Left lobe of liver (tissue), 2 donors: ENCODE measurements at places on chromosomes 2 and 18. TPM values are rescaled to one million over a fixed set of nuclear protein-coding genes. Genes with fewer than 3 reads are reported as not detected.

The SCN2A gene
- total RNA-seq: 0.05 TPM

DNA sequence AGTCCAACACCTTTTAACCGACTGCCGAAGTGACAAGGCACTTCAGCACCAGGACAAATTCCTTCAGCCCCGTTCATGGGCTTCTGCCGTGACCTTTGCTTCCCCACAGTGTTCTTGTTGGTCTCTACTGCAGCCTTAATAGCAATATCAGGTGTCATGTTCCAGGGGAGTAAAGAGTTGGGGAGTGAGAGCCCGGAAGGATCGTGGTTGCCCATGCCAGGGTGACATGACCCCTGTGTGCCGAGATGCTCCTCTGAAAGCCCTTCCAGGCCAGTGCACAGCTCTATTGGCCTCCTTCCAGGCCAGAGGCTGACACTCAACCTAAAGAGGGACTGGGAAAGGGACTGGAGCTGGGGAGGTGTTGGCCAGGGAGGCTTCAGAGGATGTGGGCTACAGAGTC lies 279.2 kb downstream of the CYRIA start:
- DNase-seq: no peak

The HNMT gene
- total RNA-seq: 46.2 TPM

The DSG2 gene
- 10.9 TPM for total RNA-seq

The IGFBP5 gene
- 55.4 TPM for total RNA-seq

DNA sequence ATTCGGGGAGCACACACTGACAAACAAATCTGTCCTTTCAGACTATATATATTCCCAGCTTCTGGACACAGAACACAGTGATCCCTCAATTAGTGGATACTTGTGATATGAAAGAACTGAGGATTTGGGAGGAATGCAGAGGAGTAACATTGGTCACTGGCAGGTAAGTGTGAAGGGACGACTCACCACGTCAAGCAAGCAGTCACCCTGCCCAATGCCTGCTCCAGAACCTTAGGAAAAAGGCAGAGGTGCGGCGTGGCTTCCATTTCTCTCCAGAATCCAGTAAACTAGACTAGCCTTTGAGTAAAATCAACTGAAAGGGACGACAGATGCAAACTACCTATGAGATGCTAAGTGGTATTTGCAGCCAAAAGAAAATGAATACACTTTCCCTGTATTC lies 1.1 kb downstream of the CCDC93 start:
- DNase-seq: no peak

- DNase-seq: no peak
Measured at GRCh38 chr18:62374410-62374965, 49.4 kb downstream of the TNFRSF11A start.

GRCh38 chr2:197941715-197942114 lies 137.3 kb downstream of the PLCL1 start:
- no peak for DNase-seq

The ICOS gene
- total RNA-seq: 0.18 TPM

The AMER3 gene
- total RNA-seq: not detected

- no peak for DNase-seq
Measured at GRCh38 chr2:179260224-179260623, 4.4 kb downstream of the SESTD1 start.

The IDH1 gene
- 293 TPM for total RNA-seq

- no peak for DNase-seq
Measured at GRCh38 chr2:148882051-148882450, 7.0 kb downstream of the KIF5C start.

DNA sequence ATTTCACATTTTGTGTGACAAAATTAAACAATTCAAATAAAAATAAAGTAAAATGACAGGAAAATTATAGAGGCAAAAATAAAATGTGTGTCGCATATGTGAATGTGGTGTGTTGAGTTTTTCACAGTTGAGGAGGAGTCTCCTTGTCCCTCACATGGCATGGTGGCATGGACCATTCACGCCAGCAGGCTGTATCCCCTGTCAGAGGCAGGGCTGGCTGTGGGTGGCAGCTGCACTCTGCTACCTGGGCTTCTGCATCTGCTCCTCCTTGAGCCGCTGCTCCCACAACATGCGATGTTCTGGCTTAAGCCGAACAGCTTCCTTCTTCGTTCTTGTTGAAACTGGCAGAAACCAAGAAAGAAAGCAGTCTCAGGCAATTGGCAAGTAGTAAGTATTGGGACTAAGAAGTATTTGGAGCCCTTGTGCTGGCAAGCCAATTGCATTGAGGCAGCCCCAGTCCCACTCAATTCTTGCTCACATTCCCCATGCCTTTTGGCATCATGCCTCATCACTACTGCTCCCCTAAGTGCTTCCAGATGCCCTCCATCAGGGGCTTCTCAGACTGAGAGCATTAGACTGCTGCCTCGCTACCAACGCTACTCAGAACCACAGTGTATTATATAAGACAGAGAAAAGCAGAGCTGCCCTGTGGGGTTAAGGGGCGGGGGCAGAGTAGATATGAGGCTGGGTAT lies 177.9 kb upstream of the NABP1 start:
- no peak for DNase-seq

GRCh38 chr2:130963196-130963848 lies 126.6 kb downstream of the ARHGEF4 start:
- DNase-seq: no peak

The STPG4 gene
- total RNA-seq: not detected

The FAM237A gene
- not detected for total RNA-seq

The CDH7 gene
- total RNA-seq: not detected

GRCh38 chr2:48444404-48444803 lies 85.5 kb upstream of the STON1 start:
- DNase-seq: no peak

GRCh38 chr18:54916507-54916906 lies 42.8 kb downstream of the CCDC68 start:
- no peak for DNase-seq

- no peak for DNase-seq
Measured at GRCh38 chr2:86358957-86359356, 21.5 kb upstream of the REEP1 start.

- DNase-seq: no peak
Measured at GRCh38 chr2:234161932-234162331, 111.4 kb downstream of the SPP2 start.

GRCh38 chr2:109411640-109412325 lies 202.0 kb downstream of the SEPTIN10 start:
- no peak for DNase-seq

- no peak for DNase-seq
Measured at GRCh38 chr18:76928179-76928868, 106.0 kb downstream of the ZNF236 start.

GRCh38 chr2:73264783-73265182 lies 19.5 kb downstream of the FBXO41 start:
- DNase-seq: no peak

The DES gene
- total RNA-seq: 1.8 TPM

The TCF4 gene
- total RNA-seq: 8.7 TPM

The CTAGE1 gene
- not detected for total RNA-seq

- DNase-seq: no peak
Measured at GRCh38 chr2:12465631-12466135, 251.1 kb upstream of the TRIB2 start.

The CPLX4 gene
- total RNA-seq: not detected

DNA sequence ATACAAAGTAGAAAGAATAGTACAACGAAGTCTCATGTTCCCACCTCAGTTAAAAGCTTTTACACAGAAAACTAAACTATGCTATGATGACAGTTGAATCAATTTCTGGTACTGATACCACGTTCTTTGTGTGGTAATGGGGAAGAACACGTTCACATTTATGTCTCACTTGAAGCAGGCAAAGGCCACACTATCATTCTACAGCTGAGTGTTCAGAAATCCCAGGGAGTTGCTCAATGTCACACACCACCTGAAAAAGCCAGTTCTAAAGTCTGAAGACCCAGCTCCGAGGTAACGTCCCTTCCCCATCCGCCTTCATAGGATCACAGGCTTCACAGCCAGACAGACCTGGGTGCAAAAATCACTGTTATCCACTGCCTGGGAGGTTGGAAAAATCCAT lies 8.9 kb downstream of the RNF149 start:
- DNase-seq: no peak

The HTR2B gene
- total RNA-seq: 0.35 TPM

The IL36B gene
- total RNA-seq: not detected

The SLC19A3 gene
- total RNA-seq: 14.6 TPM

The ASAP2 gene
- 4.0 TPM for total RNA-seq

The MYOM1 gene
- 4.9 TPM for total RNA-seq

DNA sequence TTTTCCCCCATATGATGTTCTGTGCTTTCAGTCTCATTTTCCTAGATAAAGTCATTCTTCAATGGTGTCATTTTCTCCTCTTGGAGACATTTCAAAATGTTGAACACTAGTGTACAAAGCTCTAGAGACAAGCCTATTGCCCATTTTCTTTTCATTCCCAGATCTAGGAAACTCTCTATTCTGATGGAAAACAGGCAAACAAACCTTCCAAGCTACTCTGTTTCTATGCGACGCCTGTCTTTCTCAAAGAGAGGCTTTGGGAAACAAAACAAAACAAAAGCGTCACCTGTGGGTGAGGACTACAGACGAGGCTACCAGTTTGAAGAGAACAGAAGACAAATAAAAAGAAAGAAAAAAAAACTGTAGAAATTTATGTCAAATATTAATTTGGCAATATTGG lies 311.0 kb downstream of the CBLN2 start:
- no peak for DNase-seq

DNA sequence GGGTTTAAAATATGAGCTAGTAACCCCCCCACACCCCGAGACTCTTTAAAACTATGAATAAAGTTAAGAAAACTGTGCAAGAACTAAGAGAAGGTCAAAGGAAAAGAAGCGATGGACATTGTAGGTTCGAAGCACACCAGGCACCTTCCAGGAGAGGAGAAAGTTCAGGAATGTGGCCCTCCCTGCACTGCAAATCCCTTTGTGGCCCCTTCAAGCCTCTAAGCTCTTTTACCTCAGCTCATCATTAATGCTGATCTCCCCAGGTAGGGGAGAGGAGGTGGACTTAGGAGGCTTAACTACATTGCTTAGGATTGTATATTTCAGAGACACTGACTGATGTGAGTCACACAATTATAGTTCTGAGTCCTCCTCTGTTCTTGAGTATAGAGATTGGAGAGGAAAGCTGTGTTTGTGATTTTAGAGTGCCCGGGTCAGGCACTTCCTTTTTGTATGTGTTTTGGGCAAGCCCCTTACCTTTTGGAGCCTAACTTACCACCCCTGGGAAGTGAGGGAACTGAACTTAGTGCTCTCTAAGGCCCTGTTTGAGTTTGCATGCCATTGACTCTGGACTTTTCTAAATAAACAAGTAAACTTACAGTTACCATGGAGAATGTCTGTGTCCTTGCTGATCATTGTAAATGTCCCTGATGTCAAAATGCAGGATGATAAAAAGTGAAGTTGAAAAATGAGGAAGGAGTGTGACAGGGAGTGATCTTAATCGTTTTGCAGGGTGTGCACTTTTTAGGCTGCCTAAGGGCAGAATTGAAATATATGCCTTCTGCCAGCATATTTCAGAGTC lies 140.8 kb upstream of the ZEB2 start:
- DNase-seq: no peak

DNA sequence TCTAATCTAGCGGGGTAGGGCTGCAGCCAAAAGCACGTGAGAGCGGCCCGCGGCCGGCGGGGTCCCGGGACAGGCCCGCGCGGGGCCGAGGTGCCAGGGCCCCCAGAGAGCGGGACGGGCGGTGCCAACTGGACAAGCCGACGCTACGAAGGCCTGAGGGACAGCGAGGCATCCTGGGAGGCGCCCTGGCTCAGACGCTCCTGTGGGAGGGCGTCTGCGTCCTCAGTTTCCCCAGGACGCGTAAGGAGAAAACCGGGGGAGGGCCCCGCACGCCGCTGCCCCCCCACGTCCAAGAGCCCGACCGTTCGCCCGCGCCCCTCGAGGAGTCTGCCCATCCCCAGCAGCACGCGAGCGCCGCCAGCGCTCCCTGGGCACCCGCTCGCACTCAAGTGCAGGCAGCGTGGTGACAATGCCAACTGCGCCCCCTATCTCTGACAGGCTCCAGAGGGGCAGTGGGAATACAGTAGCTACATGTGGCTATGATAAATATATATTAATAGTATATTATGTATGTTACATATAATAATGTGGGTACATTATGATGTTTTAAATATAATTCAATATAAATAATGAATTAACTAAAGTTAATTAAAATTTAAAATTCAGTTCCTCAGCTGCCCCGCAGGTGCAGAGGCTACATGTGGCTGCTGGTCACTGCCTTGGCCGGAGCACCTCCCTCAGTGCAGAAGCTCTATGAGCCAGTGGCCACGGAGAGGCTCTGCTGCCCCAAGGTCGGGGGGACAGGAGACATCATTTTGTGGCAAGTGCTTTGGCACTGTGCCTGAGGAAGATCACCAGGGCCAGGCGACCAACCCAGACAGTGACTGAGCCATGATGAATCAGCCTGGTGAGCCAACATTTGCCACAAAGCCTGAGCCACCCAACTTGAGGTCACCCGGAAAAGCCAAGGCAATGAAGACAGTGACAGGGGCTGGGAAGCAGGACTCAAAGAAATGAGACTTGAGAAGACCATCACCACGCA lies 5.5 kb upstream of the SFT2D3 start:
- no peak for DNase-seq

GRCh38 chr2:159144776-159145614 lies 141.5 kb downstream of the WDSUB1 start:
- DNase-seq: no peak

The CXCR4 gene
- 2.0 TPM for total RNA-seq

GRCh38 chr2:172168917-172169346 lies 66.2 kb upstream of the DLX2 start:
- no peak for DNase-seq
